ENCODE measurements at places on chromosomes 6 and 20. TPM values are rescaled to one million over a fixed set of nuclear protein-coding genes. Genes with fewer than 3 reads are reported as not detected.

The PNLDC1 gene
- 0.22 TPM for total RNA-seq

The SAMD5 gene
- 2.2 TPM for total RNA-seq

The HLA-F gene
- total RNA-seq = 6.6 TPM

The OPN5 gene
- total RNA-seq = 0.18 TPM

The TGM2 gene
- total RNA-seq = 10.1 TPM

The MSH5 gene
- 9.1 TPM for total RNA-seq

The RWDD2A gene
- total RNA-seq = 3.2 TPM

DNA sequence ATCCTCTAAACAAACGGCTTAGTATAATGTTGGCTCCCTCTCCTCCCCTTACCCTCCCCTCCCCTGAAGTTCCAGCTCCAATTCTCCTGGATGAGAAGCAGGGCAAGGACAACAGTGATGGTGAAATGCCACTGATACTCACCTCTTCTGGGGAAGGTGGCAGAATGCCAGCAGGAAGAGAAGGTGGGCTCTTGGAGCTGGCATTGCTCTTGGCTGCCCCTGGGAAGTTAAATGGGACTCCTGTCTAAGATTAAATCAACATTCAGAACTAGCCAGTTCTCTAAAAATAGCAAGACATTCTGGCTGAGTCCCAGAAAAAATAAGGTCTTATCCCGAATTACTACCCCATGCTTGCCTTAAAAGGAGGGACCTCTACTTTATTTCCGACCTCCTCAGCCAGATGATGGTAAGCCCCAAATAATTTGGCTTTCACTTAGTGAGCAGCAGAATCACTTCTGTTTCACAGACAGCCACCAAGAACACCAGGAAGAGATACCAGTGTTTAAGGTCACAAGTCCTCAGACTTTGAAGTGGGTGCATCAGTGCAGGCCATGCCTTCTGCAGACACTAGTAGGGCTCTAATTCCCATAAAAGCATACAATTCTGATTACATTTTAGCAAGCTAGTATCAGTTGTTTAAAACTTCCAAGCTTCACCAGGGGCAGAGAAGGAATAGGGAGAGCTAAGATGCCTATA lies 46.0 kb upstream of the IL17A start:
- peak; percentile 39 for DNase-seq
- H3K36me3 ChIP-seq = peaks cover 43% of the 10 kb centered on the region
- H3K4me1 ChIP-seq = peaks cover 4% of the 10 kb centered on the region
- H3K27ac ChIP-seq = peak overlapping the region; percentile 89
- peak overlapping the region; percentile 59 for H3K4me3 ChIP-seq
- no peaks in the 10 kb centered on the region for H3K27me3 ChIP-seq

DNA sequence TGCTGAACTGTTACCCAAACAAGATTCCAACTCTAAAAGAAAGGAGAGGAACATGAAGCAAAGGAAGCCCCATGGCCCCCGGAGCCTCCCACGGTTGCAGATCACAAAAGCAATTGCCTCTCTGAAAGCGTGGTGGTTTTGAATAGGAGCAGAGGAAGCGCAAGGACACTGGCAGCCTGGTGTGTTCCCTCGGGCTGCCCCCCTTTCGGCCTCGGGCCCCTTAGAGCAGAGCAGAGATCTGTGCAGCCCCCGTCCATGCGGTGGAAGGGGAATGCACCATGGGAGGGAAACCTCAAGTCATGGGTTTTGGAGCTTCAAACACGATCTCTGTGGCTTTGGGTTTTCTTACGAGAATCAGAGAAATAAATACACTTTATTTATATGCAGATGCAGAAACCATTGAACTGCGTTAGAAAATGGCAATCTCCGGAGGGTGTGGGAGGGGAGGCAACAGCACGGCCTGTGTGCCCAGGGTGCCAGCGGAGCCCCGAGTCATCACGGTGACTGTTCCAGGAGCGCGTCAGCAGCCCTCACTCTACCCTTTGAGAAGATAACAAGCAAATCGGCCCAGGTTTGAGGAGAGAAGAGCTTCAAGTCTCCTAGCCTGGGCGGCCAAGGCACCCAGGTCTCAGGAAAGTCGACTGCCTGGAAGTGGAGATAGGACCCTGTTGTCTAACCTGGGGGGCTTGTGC lies 20.5 kb downstream of the FOXF2 start:
- peaks cover 15% of the 10 kb centered on the region for H3K27me3 ChIP-seq
- no peak overlapping the region for H3K27ac ChIP-seq
- no peaks in the 10 kb centered on the region for H3K36me3 ChIP-seq
- H3K4me3 ChIP-seq = no peak overlapping the region
- no peaks in the 10 kb centered on the region for H3K4me1 ChIP-seq
- DNase-seq = no peak

DNA sequence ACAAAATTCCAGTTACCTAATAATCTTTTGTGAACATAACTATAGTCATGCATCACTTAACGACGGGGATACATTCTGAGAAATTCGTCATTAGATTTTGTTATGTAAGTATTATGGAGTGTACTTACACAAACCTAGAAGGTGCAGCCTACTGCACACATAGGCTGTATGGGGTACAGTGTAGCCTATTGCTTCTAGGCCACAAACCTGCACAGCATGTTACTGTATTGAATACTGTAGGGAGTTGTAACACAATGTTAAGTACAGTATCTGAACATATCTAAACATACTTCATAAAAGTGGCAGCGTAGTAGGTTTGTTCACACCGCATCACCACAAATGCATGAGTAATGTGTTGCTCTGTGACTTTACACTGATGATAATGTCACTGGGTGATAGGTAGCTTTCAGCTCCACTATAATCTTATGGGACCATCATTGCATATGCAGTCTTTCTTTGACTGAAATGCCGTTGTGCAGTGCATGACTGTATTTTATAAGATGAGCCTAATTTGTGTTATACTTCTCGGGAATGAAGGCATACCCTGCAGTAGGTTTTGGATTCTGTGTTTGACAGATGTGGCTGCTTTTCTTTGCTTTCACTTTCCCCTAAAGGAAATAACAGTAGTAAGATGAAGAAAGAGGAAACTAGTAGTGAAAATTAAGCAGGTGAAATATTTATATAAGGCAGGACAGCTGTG lies 365.6 kb downstream of the FARS2 start:
- no peak overlapping the region for H3K4me3 ChIP-seq
- H3K4me1 ChIP-seq = no peaks in the 10 kb centered on the region
- no peak overlapping the region for H3K27ac ChIP-seq
- DNase-seq = no peak
- H3K36me3 ChIP-seq = no peaks in the 10 kb centered on the region
- H3K27me3 ChIP-seq = no peaks in the 10 kb centered on the region

DNA sequence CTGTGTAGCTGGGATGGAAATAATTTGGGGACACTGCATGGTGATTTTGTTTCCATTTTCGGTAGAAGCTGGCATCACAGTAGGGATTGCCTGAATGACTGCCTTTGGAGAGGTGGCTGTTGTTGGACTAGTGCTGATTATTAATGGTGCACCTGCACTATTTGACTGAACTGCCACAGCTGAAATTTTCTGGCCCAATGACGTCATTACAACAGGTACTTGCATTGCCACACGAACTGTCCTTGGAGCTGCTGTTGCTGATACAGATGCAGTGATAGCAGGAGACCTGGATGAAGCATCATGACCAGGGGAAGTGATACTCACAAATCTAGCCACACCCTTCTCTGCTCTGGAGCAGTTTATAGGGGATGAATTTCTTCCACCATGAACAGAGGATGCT lies 95.6 kb upstream of the FOXC1 start:
- no peak overlapping the region for H3K4me3 ChIP-seq
- peaks cover 8% of the 10 kb centered on the region for H3K27me3 ChIP-seq
- no peaks in the 10 kb centered on the region for H3K36me3 ChIP-seq
- H3K27ac ChIP-seq = no peak overlapping the region
- no peaks in the 10 kb centered on the region for H3K4me1 ChIP-seq
- DNase-seq = no peak

DNA sequence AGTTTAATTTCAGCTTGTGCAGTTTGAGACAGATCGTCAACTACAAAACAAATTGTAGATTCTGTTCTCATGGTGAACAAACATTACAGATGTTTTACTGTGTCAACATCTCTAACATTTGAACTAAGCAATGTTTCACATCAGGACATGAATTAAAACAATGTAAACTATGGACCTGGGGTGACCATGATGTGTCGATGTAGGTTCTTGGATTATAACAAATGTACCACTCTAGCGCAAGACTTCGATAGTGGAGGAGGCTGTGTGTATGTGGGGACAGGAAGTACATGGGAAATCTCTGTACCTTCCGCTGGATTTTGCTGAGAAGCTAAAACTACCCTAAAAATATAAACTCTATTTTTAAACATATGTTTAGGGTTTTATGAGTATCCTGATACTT lies 17.1 kb downstream of the HIVEP2 start:
- H3K27me3 ChIP-seq = no peaks in the 10 kb centered on the region
- H3K4me3 ChIP-seq = no peak overlapping the region
- H3K27ac ChIP-seq = peak overlapping the region; percentile 87

DNA sequence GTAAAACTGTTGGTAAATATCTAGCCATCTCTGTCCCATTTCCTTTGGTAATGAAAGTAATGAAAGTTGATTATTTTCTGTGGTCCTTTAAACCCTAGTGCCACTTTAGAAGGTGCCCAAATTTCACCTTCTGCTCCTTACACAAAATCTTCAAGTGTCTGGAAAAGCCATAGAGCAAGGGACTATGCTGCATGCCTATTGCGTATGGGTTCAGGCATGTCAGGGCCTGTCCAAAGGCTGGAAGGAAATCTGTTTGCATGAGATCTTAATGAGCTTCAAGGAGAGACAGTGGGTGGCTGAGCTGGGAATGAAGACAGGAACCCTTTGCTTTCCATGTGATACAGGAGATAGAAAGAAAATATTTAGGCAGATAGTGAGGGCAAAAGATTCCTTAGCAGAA lies 66.6 kb upstream of the CCN6 start:
- H3K4me3 ChIP-seq = no peak overlapping the region
- H3K36me3 ChIP-seq = no peaks in the 10 kb centered on the region
- H3K27me3 ChIP-seq = no peaks in the 10 kb centered on the region

GRCh38 chr20:54680872-54681619 lies 205.7 kb downstream of the DOK5 start:
- H3K4me1 ChIP-seq = peaks cover 5% of the 10 kb centered on the region
- H3K36me3 ChIP-seq = no peaks in the 10 kb centered on the region
- peaks cover 4% of the 10 kb centered on the region for H3K27me3 ChIP-seq
- DNase-seq = peak; percentile 90
- no peak overlapping the region for H3K4me3 ChIP-seq

- H3K36me3 ChIP-seq = peaks cover 22% of the 10 kb centered on the region
- no peak overlapping the region for H3K4me3 ChIP-seq
- no peak for DNase-seq
- H3K4me1 ChIP-seq = no peaks in the 10 kb centered on the region
- H3K27ac ChIP-seq = no peak overlapping the region
These were observed 11.8 kb upstream of the ZNF76 start for GRCh38 chr6:35247642-35248231.

DNA sequence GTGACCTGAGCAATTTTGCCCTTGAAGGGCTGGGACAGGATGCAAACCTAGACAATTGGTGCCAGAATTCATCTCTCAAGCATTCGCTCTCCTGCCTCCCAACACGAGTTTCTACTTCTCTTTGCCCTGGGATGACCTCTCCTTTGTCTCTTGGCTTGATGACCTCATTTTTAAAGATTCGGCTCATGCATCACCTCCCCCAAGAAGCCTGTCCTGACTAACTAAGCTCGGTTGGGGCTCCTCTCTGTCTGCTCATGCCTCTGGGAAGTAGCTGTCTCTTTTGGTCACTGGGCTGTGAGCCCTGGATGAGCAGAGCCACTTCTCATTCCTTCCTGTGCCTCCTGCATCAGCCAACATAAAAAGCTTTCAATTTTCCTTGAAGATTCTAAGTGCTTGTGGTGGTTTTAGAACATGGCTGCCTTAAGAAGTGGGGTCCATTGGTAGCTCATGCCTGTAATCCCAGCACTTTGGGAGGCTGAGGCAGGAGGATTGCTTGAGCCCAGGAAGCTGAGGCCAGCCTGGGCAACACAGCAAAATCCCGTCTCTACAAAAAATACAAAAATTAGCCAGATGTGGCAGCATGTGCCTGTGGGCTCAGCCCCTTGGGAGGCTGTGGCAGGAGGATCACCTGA lies 11.1 kb upstream of the TCF15 start:
- H3K4me1 ChIP-seq = peaks cover 4% of the 10 kb centered on the region
- DNase-seq = no peak
- H3K36me3 ChIP-seq = no peaks in the 10 kb centered on the region
- peaks cover 2% of the 10 kb centered on the region for H3K27me3 ChIP-seq
- H3K27ac ChIP-seq = no peak overlapping the region

DNA sequence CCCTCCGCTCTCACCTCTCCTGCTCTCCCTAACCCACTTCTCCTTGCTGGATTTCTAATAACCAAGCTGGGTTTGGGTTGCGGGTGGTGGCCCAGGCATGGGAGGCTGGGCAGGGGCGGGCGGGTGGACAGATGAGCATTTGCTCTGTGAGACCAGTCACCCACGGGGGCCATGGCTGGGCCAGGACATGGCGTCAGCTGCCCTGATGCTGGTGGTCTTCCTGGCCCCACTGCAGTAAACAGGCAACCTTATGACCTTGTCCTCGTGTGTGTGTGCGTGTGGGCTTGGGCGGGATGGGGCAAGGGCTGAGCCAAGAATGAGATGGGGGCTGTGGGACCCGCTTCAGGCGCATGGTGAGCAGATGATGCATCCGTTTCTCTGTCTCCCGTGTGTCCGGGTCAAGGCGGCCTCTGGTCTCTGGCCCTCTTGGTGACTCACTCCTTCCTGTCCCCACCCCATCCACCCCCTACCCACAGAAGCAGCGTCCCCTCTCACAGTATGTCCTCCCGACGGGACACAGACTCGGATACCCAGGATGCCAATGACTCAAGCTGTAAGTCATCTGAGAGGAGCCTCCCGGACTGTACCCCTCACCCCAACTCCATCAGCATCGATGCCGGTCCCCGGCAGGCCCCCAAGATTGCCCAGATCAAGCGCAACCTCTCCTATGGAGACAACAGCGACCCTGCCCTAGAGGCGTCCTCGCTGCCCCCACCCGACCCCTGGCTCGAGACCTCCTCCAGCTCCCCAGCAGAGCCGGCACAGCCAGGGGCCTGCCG lies 41.4 kb upstream of the MYL9 start:
- no peaks in the 10 kb centered on the region for H3K4me1 ChIP-seq
- H3K27me3 ChIP-seq = no peaks in the 10 kb centered on the region
- H3K27ac ChIP-seq = no peak overlapping the region
- DNase-seq = no peak

- no peak for DNase-seq
- no peaks in the 10 kb centered on the region for H3K36me3 ChIP-seq
- H3K4me3 ChIP-seq = no peak overlapping the region
- no peak overlapping the region for H3K27ac ChIP-seq
- H3K27me3 ChIP-seq = no peaks in the 10 kb centered on the region
These were observed 215.8 kb upstream of the RREB1 start for GRCh38 chr6:6891949-6892461.

- peaks cover 43% of the 10 kb centered on the region for H3K36me3 ChIP-seq
- H3K27me3 ChIP-seq = peaks cover 2% of the 10 kb centered on the region
- no peak overlapping the region for H3K4me3 ChIP-seq
- DNase-seq = no peak
- no peak overlapping the region for H3K27ac ChIP-seq
- H3K4me1 ChIP-seq = peaks cover 40% of the 10 kb centered on the region
These were observed 2.1 kb upstream of the LIME1 start for GRCh38 chr20:63734111-63734945.
